ENCODE measurements at places on chromosomes 16 and 17.

DNA sequence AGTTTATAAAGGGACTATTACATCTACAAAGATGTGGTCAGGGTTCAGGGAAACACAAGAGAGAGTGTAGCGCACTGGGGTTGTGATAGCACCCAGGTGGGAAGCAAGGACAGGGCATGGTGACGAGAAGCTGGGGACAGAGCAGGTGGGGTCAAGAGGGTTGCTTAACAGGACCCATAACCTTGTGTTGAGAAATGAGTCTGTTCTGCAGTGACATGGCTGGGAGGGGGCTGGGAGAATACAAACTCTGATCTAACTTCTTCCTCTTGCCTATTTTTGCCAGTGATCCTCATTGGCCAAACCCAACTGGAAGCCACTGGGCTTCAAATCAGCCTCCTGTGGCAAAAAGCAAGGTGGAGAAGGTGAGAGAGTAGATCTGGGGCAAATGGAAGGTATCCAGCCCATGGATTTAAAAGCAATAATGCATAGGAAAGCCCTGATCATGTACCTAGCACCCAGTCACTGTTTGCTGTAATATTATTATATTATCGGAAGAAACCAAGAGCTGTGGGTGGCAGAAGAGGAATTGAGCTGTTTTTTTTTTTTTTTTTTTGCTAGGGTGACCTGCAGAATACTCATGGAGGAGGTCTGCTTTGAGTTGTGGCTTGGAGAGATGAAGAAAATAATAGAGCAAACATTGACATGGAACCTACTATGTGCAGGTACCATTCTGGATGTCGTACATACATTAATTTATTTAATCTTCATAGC lies 76.9 kb upstream of the ZFHX3 start:
- no peak for DNase-seq

GRCh38 chr17:77002103-77003045 lies 134.2 kb downstream of the MGAT5B start:
- peak; percentile 88 for DNase-seq

- DNase-seq: peak; percentile 29
These were observed 791 bp upstream of the SUPT4H1 start for GRCh38 chr17:58352596-58353388.

- no peak for DNase-seq
These were observed 2.7 kb downstream of the CCL8 start for GRCh38 chr17:34321964-34322363.

DNA sequence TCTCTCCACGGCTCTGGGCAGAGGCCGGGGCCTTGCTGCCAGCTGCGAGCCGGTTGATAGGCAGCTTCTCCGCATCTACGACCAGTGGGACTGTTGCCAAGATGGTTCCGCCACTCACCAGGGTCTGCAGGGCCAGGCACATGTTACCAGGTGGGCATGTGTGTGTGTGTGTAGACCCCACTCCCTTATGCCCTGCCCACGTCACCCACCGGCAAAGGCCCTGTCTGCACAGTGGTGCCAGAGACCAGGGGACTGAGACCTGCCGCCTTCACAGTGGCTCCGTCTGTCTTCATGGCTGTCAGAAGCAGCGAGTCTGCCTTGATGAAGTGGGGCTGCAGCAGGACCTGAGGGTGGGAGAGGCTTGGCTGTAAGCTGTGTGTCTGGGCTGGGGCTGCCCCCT lies 17.7 kb downstream of the SREBF1 start:
- DNase-seq: no peak

GRCh38 chr16:67672306-67672705 lies 5.7 kb downstream of the C16orf86 start:
- DNase-seq: no peak

DNA sequence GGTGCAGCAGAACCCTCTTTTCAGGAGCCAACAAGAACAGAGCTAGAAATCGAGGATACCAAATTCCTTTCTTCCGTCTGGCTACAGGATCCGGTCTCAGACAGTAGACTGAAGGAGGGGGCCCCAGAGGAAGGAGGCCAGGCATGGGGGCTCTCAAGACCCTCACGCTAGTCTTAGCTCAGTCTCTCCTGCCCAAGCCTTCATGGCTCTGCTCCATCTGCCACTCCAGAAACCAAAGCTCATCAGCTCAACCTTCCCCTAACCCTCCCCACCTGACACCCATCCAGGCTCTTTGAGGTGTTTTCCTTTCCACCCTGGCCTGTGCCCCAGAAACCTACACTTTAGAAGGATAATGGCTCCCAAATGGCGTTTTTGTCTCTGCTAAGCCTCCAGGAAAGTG lies 6.2 kb upstream of the TMEM92 start:
- DNase-seq: no peak

DNA sequence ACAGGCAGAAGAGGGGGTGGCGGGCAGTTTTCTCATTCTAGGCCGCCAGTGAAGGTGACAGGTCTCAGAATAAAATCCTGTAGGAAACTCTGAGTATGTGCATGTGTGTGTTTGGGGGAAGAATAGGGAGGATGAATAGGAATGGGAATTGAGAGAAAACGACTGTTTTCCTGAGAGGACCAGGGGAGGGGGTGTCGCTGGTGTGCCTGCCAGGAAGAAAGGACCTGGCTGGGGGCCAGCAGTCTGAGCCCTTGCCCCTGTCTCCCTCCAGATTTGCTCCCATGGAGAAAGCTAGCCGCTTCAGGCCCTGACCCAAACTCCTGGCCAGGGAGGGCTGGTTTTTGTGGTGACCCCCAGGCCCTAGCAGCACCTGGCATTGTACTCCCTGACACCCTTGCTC lies 14.4 kb downstream of the C17orf50 start:
- no peak for DNase-seq

- no peak for DNase-seq
These were observed 99.0 kb upstream of the CDH5 start for GRCh38 chr16:66267292-66268014.

- no peak for DNase-seq
These were observed 14.7 kb downstream of the HIGD1B start for GRCh38 chr17:44862278-44862914.

DNA sequence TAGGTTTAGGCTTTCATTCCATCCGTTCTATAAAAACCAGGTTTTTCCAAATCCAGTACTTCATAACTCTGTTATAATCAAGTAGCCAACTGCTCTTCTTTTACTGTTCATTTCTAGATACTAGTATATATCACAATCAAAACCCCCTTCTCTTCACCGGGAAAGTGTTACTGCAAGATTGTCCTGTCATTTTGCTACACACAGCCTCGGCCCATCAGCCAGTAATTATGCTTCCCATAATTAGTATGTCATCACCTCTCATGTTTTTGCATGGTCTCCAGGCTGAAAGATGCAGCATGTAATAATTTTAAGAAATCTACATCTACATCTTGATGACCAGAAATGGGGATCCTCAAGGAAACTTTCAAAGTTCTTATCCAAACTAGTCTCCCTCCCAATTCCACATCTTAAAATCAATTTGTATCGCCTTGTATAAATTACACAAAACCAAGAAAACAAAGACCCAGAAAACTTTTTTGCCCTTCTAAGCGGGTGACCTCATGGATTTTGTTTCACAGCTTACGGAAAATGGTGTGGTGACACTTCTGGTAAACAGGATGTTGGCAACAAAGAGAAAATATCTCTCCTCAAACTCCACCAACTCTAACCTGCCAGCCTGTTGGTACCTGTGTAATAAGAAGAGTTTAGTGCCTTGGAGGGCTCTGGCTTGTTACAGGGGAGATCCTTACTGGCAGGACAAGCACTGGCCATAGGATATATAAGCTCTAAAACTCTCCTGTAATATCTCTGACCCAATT lies 9.3 kb downstream of the TACO1 start:
- DNase-seq: no peak

DNA sequence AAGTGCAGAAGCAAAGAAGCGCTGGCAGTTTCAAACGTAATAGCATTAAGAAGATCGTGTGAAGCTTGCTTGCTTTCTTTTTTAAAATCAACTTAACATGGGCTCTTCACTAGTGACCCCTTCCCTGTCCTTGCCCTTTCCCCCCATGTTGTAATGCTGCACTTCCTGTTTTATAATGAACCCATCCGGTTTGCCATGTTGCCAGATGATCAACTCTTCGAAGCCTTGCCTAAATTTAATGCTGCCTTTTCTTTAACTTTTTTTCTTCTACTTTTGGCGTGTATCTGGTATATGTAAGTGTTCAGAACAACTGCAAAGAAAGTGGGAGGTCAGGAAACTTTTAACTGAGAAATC lies 17.4 kb upstream of the RAB11FIP4 start:
- DNase-seq: no peak

DNA sequence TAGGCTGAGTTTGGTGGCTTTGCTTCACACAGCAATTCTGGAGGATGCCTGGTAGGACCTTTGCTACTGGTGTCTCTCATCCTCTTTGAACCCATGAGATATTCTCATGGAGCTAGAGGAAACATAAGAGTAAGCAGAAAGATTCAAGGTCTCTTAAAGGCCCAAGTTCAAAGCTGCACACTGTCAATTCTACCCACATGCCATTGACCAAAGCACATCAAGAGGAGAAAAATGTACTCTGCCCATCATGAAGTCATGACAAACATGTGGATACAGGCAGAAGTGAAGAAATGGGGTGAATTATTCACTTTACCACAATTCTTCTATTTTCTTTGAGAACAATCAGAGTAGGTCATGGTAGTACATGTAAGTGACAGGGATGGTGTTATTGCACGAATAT lies 13.1 kb downstream of the SKA2 start:
- DNase-seq: no peak

DNA sequence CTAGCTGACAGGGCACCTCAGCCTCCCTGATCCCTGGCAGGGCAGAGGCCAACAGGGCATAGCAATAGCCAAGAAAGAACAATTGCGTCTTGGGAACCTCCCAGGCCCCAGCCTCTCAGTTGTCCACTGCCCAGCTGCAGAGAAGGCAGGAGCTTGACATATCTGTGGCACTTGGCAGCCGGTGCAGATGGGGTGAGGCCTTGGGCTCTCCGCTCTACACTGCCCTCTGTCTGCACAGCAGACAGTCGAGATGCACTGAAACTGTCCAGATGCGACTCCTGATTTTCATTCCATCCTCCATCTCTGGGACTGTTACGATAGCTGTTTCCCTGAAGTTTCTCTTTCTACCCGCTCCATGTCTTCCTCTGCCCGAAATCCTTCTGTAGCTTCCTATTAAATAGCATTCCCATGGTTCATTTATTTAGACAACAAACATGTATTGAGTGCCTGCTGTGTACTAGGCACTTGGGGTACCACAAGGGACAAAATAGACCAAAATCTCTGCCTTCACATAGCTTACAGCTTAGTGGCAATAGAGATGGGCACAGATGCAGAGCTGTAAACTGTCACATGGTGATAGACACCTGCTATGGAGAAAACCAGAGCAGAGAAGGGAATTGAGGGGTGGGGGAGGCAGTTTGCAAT lies 3.3 kb downstream of the POLR3E start:
- DNase-seq: peak; percentile 66

GRCh38 chr16:381789-382717 lies at the start of gene PGAP6:
Gene PGAP6, minus strand, starts transcription at chr16:381978. Its CDS starts 157 bp downstream, at chr16:381821.
- DNase-seq: peak; percentile 59

GRCh38 chr16:53643474-53643873 lies 60.2 kb downstream of the RPGRIP1L start:
- no peak for DNase-seq

DNA sequence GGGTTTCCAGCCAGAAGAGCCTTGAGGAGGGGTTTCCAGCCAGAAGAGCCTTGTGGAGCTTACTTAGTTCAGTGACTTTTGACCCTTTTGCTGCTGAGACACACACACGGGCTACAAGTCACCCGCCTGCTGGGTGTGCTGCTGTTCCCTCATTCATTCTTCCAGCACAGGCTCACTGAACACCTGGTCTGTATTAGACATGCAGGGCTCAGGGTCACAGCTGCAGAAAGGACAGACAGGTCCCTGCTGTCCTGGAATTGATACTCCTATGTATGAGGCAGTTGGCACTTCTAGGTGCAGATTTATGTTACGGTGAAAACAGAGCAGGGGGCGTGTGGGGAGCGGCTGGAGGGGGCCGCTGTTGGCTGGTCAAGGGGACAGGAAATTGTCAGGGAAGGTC lies 6.8 kb downstream of the CACNG4 start:
- DNase-seq: no peak

DNA sequence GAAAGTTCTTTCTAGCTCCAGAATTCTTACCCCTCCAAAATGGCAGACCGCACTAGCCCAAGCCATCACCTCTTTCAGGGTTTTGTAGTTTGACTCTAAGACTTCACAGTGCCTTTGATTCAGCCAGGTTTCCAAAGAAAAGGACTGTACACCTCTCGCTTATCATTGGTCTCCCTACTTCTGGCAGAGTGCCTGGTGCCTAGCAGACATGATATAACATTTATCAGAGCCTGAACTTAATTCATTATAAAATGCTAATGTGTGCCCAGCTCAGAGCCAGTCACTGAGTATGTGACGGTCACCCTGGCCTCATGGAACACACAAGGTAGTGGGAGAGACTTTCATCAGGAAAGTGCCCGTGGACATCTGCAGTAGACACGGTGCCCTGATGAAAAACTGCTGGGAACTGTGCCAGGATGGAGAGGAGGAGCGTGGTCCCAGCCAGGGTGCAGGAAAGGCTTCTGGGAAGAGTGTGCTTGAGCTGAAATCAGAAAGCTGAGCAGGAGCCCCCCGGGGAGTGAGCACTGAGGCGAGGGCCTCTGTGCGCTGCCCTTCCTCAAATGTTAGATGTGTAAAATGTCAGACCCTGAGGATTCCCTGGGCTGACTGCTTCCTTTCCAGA lies 34.3 kb upstream of the LGALS9 start:
- no peak for DNase-seq

DNA sequence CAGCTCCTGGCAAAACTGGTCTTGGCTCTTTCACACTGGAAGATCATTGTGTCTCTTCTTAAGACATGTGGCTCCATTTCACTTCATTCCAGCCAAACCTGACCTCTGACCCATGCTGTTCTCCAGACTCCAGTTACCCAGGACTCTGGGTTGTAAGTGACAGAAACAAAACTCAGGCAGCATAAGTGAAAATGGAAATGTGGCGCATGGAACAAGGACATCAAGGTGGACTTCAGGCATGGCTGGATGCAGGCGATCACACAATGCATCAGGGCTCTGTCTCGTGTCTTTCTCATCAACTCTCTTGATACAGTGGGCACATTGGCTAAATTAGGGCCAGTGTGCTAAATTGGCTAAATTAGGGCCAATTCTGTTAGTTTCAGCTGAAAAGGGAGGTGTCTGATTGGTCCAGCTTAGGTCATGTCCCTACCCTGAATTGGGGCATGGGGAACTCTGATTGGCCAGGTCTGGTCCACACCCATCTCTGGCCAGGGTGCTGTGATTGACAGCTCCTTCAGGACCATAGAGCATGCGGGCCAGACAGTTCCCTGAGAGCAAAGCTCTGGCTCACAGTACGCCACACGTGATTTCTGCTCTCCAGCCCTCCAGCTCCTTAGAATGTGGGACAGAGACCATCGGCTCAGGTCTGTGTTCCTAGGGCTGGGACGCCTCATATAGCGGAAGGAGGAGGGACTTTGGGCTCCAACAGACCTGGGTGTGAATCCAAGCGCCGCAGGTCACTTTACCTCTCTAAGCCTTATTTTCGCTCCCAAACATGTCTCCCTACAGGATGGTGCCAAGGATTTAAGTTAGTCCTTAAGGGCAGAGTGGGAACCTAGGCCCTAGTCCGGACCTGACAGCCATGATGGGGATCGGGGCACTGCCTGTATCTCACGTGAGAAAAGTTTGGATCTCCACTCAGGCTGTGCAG lies 17.5 kb downstream of the SOCS1 start:
- DNase-seq: no peak

- DNase-seq: no peak
These were observed 32.9 kb downstream of the BAHCC1 start for GRCh38 chr17:81428121-81428515.

GRCh38 chr17:81534157-81535006 lies 6.2 kb downstream of the FSCN2 start:
- no peak for DNase-seq

- DNase-seq: no peak
These were observed 96.2 kb downstream of the PGS1 start for GRCh38 chr17:78474614-78475146.

GRCh38 chr17:2905269-2905668 lies 109.0 kb downstream of the RAP1GAP2 start:
- no peak for DNase-seq
